HFFc6 (cell line): ENCODE measurements at places on chromosomes 11 and 22.

- no peak for DNase-seq
Observed at GRCh38 chr22:21051145-21051830, 5.5 kb downstream of the LRRC74B start.

- no peak for DNase-seq
Observed at GRCh38 chr11:114938799-114939198, 260.5 kb downstream of the NXPE2 start.

GRCh38 chr11:68978626-68978930 lies 2.2 kb downstream of the MRGPRD start:
- no peak for DNase-seq

DNA sequence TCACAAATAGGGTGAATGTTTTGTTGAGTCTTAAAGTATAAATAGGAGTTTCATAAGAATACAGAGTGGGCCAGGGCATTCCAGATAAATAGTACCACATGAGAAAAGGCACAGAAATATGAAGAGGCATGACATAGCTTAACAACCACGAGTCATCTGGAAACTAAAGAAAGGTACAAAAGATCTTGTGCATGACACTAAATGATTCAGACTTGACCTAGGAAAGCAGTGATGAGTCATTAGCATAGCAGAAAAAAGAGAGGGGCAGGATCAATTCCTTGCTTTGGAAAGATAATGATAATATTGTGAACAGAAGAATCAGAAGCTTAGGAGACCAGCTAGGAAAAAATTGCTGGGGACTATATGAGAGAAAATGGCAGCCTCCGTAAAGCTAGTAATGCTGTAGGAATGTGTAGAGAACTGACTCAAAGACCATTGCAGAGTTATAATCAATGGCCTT lies 47.6 kb upstream of the FIBIN start:
- DNase-seq, result peak; percentile 65

- no peak for DNase-seq
Observed at GRCh38 chr11:15228331-15228849, 113.7 kb downstream of the INSC start.

GRCh38 chr11:43835104-43835503 lies 45.5 kb upstream of the ALKBH3 start:
- DNase-seq, result no peak

- DNase-seq, result peak; percentile 5
Observed at GRCh38 chr11:133163463-133164419, 368.6 kb downstream of the OPCML start.

- DNase-seq, result no peak
Observed at GRCh38 chr22:19998991-19999820, 17.4 kb downstream of the ARVCF start.

GRCh38 chr11:77705195-77705875 lies 67.7 kb upstream of the CLNS1A start:
- DNase-seq, result peak; percentile 12

DNA sequence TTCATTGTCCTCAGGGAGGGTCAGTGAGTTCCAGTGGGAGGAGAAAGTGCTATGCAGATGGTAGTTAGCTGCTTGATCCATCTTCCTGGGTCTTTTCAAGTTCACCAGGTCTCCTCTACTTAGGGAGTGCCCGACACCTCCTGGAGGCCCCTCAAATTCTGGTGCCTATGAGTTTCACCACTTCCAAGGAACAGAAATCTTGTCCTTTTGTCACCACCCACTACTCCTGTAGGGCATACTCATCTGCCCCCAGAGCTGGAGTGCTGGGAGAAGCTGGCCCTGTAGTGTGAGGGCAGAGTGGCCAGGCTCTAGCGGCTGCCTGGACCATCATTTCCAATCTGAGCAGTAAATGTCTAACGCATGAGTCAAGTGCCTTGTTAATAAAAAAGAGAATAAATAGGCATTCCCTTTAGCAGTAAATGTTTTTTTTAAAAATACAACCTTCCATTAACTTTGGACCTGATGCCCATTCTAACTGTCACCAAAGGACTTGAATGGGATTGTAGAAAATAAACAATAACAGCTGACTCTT lies 12.5 kb downstream of the IRAG1 start:
- DNase-seq, result peak; percentile 36

DNA sequence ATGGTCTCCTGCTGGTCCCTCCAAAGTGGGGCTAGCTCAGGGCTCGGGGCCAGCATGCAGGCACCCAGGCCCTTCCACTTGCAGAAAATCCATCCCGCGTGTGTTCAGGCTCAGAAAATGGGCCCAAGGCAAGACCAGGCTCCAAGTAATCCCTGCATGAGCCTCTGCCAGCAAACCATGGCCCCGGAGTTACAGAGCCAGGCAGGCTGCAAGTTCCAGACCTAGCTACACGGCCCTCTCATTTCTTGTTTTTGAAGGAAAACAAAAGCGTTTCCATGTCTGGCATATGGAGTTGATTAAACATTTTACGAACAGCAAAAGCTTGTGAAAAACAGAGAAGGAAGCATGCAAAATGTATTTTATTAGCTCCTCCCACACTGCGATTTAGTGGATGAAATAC lies 29.7 kb downstream of the KIAA0930 start:
- DNase-seq, result peak; percentile 77
